ENCODE measurements at places on chromosomes 3 and 15. TPM values are rescaled to one million over a fixed set of nuclear protein-coding genes. Genes with fewer than 3 reads are reported as not detected.
A peak's percentile ranks its signal among the peaks of the same experiment; 100 is the strongest.

Gene FANCD2OS
- not detected for total RNA-seq

DNA sequence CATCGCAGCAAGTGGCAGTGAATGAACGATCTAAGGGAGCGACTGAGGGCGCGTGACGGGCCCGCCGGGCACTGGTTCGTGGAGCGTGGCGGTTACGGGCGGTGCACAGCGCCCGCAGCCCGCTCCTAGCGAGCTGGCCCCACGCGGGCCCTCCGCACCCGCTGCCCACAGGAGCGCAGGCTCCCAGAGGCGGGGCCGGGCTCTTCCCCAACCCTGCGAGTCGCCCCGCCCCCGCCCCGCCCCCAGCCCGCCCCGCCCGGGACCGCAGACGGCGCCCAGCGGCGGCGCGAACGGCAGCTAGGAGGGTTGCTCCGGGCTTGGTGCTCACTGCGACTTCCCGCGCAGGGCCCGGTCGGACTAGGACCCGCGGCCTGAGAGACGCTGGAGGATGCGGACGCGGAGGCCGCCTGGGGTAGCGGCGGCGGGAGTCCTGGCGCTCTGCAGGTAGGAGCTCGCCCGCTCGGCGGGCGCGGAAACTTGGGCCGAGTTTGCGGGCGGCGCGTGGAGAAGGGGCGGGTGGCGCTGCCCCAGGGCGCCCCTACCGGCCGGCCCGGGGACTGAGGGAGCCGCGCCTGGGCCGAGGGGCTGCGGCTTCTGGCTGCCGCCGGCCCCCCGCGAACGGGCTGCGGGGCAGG, at the start of gene C15orf39:
C15orf39 (plus strand) TSS at position 267 of the 635 bp plus-strand sequence. CDS start 4,167 bp downstream, outside the sequence.
- peaks cover 11% of the 10 kb centered on the region for H3K27me3 ChIP-seq
- H3K36me3 ChIP-seq = no peaks in the 10 kb centered on the region
- peaks cover 22% of the 10 kb centered on the region for H3K4me1 ChIP-seq
- peak; percentile 99 for DNase-seq

Gene CSPG4
- total RNA-seq = 20.3 TPM

- no peak overlapping the region for H3K27ac ChIP-seq
- no peaks in the 10 kb centered on the region for H3K36me3 ChIP-seq
- DNase-seq = no peak
- no peaks in the 10 kb centered on the region for H3K27me3 ChIP-seq
- no peak overlapping the region for H3K4me3 ChIP-seq
Measured at GRCh38 chr15:27965546-27965945, 133.6 kb downstream of the OCA2 start.

Gene TM4SF18
- total RNA-seq = 0.29 TPM

Gene DCLK3
- under 0.01 TPM for total RNA-seq

- no peaks in the 10 kb centered on the region for H3K27me3 ChIP-seq
- DNase-seq = no peak
- H3K4me3 ChIP-seq = no peak overlapping the region
- peaks cover 67% of the 10 kb centered on the region for H3K36me3 ChIP-seq
Measured at GRCh38 chr3:49733551-49733950, 9.8 kb upstream of the GMPPB start.

Data from osteoblast (primary cell).